Tongue (tissue), 3 donors: ENCODE measurements at places on chromosomes 4 and X. TPM values are rescaled to one million over a fixed set of nuclear protein-coding genes. Genes with fewer than 3 reads are reported as not detected.
A peak's percentile ranks its signal among the peaks of the same experiment; 100 is the strongest.

GRCh38 chr4:52606726-52607125 is 52.4 kb downstream of the USP46 start:
- DNase-seq = no peak

DNA sequence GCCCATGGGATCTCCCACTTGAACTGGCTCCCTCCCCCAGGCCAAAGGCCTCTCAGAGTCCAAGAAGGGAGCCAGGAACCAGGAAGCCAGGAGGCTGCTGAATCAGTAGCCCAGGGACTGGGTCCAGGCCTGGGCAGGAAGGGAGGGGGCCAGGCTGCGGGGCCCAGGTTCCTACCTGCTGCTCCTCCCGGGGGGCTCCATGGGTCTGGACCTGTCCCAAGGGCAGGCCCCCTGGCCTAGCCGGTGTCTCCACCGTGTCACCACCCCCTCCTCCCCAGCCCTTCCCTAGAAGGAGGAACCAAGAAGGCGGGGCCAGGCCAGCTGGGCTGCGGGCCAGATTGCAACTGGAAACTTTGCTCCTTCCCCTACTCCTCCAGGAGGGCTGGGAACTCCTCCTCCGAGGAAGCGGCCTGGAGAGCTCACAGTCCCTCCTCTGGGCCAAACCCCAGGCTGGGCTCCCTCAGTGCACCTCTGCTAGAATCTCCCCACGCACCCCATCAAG is at the start of gene IQSEC2:
Gene IQSEC2 (minus strand): TSS at position 264 of the 502 bp plus-strand sequence.
- DNase-seq = peak; percentile 92

GRCh38 chr4:179631321-179631720 is 2189.1 kb upstream of the AGA start:
- no peak for DNase-seq

- no peak for DNase-seq
Observed at GRCh38 chr4:70402762-70403161, 5.0 kb downstream of the OPRPN start.

DNA sequence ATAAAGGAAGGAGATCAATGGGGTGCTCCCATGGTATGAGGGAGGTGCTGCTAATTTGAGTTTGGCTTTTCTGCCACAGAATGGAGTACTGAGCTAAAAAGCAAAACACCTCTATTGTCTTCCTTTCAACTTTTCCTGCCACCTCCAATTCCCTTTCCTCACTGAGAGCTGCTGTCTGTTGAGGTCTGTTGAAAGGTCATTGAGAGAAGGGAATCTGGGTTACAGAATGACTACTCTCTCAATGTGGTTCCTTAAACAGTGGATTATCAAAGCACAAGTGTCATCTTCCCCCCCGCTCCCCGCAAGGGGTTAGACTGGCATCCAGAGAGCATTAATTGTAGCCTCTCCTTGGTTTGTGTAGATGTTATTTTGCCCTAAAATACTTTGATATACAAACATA is 10.7 kb downstream of the USP9X start:
- no peak for DNase-seq

Gene AREG
- 2.7 TPM for total RNA-seq

Gene CABS1
- total RNA-seq = not detected
